ENCODE measurements at places on chromosomes 7 and 10. TPM values are rescaled to one million over a fixed set of nuclear protein-coding genes. Genes with fewer than 3 reads are reported as not detected.
A peak's percentile ranks its signal among the peaks of the same experiment; 100 is the strongest.

DNA sequence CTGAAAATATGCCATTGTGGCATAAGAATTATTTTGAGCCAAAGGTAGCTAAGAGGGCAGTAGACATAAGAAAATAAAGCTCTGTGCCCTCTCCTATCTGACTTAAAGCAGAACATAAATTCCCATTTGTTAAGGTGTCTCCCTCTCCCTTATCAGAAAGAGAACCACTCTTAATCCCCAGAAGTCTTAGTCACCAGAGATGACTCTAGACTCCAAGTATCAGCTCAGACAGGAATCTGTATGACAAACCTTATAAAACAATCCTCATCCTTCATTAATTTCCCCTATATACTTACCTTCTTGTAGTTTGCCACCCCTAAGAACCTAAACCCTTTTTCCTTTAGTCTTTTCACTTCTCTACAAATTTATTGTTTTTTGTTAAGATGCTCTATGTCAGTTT, 21.8 kb upstream of the PIP4K2A start:
- H3K27me3 ChIP-seq, result no peaks in the 10 kb centered on the region
- peaks cover 3% of the 10 kb centered on the region for H3K4me1 ChIP-seq
- H3K27ac ChIP-seq, result no peak overlapping the region
- no peak for DNase-seq
- H3K4me3 ChIP-seq, result no peak overlapping the region

DNA sequence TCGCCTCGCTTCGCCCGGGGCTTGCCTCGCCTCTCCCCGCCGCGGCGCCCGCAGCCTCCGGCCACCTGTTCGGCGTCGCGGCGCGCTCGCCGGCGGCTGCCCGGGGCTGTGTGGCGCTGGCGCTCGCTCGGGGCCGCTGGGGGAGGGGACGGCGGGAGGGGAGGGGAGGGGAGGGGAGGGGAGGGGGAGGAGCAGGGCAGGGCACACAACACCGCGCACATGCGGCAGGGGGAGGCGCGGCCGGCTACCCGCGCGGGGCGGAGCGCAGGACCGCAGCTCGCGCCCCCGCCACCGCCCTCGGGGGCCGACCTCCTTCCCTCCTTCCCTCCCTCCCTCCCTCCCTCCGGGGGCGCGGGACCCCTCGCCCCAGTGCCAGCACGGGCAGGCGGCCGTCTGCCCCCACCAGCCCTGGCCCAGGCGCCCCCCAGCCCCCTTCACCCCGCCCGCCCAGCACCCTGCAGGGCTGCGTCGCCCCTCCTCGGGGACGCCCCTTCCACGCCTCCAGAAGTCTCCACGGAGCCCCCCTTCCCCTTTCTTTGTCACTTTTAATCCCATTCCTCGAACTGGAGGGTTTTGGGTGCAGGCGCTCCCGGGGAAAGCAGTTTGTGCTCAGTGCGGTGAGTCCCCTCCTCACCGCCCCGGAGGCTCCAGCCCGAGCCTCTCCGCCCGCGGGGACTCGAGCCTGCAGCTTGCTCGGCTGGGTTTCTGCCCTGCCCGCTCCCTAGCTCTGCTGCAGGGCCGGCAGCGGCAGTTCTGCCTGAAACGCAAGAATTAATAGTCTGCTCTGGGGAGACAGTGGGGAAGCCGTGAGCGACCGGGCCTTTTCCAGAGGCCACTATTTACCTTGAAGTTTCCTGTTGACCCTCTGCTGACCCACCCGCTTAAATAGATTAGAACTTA, at the start of gene PARD3:
Gene PARD3 (minus strand): TSS at position 112 of the 900 bp plus-strand sequence. CDS start 301 bp downstream, outside the sequence.
- peak within 1 kb of the TSS; percentile 31 for H3K27ac ChIP-seq
- peak; percentile 65 for DNase-seq
- peaks cover 15% of the 10 kb centered on the region for H3K27me3 ChIP-seq

- no peak for DNase-seq
- H3K4me1 ChIP-seq, result peaks cover 25% of the 10 kb centered on the region
- H3K27ac ChIP-seq, result no peak overlapping the region
These were observed 36.7 kb downstream of the VOPP1 start for GRCh38 chr7:55535617-55536016.

GRCh38 chr10:85655411-85655810, 711.2 kb downstream of the GRID1 start:
- no peak overlapping the region for H3K27ac ChIP-seq
- H3K36me3 ChIP-seq, result no peaks in the 10 kb centered on the region
- no peaks in the 10 kb centered on the region for H3K27me3 ChIP-seq
- DNase-seq, result no peak
- H3K4me1 ChIP-seq, result no peaks in the 10 kb centered on the region
- H3K4me3 ChIP-seq, result no peak overlapping the region

- H3K27ac ChIP-seq, result no peak overlapping the region
- H3K4me3 ChIP-seq, result peak overlapping the region; percentile 33
- DNase-seq, result no peak
- H3K27me3 ChIP-seq, result peaks cover 7% of the 10 kb centered on the region
- peaks cover 13% of the 10 kb centered on the region for H3K4me1 ChIP-seq
- peaks cover 60% of the 10 kb centered on the region for H3K36me3 ChIP-seq
These were observed 51.5 kb downstream of the WDR37 start for GRCh38 chr10:1107679-1108078.

DNA sequence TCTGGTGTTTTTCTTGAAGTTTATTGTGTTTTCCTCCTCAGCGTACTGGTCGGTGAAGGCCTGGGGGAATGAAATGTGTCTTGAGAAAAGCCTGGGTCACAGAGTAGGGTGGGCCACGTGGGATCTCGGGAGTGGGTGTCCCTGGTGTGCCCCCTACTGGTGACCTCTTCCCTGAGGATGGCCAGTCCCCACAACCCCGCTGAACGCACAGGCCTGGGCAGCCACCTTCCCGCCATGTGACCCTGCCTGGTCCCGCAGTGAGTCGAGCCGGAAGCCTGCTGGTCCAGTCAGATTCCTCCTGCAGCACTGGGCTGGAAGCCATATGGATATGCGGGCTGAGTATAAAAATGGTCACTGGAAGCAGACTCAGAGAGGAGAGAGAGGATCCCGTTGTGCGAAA, 52.9 kb upstream of the GNA12 start:
- peaks cover 5% of the 10 kb centered on the region for H3K27me3 ChIP-seq
- no peak overlapping the region for H3K4me3 ChIP-seq
- no peak overlapping the region for H3K27ac ChIP-seq

DNA sequence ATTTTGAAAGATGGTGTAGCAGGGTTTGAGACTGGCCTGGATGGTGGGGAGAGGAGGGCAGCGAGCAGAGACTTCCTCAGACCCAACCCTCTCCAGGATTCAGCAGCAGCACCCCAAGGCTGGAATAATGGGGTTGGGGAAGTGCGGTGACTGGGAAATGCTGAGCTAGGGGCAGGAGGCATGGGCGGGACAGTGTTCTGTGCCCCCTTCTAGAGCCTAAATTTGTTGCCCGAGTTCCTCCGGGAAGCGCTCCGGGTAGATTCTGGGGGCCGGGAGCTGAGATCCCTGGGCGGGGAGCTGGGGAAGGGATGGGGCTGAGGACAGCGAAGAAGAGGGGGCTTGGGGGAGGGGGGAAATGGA, at the start of gene CHAT:
Gene CHAT (plus strand): TSS at position 156 of the 360 bp plus-strand sequence. CDS start 153 bp downstream, at position 309.
- peak within 1 kb of the TSS; percentile 79 for H3K4me3 ChIP-seq
- no peak within 1 kb of the TSS for H3K27ac ChIP-seq
- H3K27me3 ChIP-seq, result peaks cover 47% of the 10 kb centered on the region
- H3K36me3 ChIP-seq, result no peaks in the 10 kb centered on the region
- H3K4me1 ChIP-seq, result peaks cover 19% of the 10 kb centered on the region
- DNase-seq, result no peak

INHBA gene
- 0.08 TPM for total RNA-seq

- no peaks in the 10 kb centered on the region for H3K4me1 ChIP-seq
- no peaks in the 10 kb centered on the region for H3K36me3 ChIP-seq
- no peak for DNase-seq
- no peaks in the 10 kb centered on the region for H3K27me3 ChIP-seq
These were observed at the start of gene TAS2R41 for GRCh38 chr7:143477501-143478150. Gene TAS2R41, plus strand, starts transcription at chr7:143477873. Its CDS starts 0 bp downstream, at chr7:143477873.

GRCh38 chr10:114825513-114826253, 4.1 kb downstream of the FHIP2A start:
- H3K4me1 ChIP-seq, result peaks cover 39% of the 10 kb centered on the region
- peaks cover 12% of the 10 kb centered on the region for H3K27me3 ChIP-seq
- H3K27ac ChIP-seq, result peak overlapping the region; percentile 25
- DNase-seq, result no peak
- peaks cover 26% of the 10 kb centered on the region for H3K36me3 ChIP-seq
- H3K4me3 ChIP-seq, result peak overlapping the region; percentile 22

DNA sequence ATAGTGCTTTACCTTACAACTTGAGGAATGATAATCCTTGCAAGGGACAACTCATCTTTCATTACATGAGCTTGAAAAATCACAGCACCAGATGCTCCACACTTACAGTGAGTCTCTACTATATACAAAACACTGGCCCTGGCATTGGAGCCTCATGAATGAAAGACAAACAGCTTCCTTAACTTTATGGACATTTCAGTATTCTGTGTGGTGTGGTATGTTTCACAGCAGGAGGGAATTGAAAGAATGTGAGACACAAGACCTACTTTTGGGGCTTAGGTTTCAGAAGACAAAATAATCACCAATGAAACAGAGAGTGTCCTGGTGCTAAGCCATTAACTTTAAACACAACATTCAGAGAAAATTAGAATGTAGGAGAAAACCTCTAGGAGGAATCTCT, 1249.6 kb downstream of the XPNPEP1 start:
- H3K27me3 ChIP-seq, result no peaks in the 10 kb centered on the region
- H3K4me3 ChIP-seq, result no peak overlapping the region
- no peak for DNase-seq

DNA sequence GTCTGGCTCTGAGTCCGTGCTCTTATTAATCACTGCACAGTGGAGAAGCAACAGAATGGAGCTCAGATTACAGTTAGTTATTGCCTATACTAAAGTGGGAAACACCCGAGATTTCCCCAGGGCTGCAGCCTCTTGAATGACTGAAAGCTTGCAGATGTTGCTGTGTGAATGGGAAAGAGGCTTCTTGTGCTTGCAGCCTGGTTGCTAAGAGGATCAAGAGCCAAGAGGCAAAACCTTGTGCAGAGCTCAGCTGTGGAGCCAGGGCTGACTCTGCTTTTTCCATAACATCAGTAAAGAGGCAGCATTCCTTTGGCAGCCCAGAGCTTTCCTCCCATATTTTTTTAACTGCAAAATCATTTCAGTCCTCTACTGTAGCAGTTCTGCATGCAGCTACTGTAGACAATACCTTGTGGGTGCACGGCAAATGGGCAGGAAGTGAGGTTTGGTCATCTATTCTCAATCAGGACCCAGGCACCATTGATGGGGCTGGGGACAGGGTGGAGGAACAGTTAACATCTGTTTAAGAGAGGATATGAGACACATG, 86.5 kb downstream of the RALA start:
- DNase-seq, result no peak
- H3K4me1 ChIP-seq, result peaks cover 11% of the 10 kb centered on the region
- H3K4me3 ChIP-seq, result no peak overlapping the region
- peak overlapping the region; percentile 5 for H3K27ac ChIP-seq
- H3K36me3 ChIP-seq, result peaks cover 16% of the 10 kb centered on the region
- peaks cover 5% of the 10 kb centered on the region for H3K27me3 ChIP-seq

DNA sequence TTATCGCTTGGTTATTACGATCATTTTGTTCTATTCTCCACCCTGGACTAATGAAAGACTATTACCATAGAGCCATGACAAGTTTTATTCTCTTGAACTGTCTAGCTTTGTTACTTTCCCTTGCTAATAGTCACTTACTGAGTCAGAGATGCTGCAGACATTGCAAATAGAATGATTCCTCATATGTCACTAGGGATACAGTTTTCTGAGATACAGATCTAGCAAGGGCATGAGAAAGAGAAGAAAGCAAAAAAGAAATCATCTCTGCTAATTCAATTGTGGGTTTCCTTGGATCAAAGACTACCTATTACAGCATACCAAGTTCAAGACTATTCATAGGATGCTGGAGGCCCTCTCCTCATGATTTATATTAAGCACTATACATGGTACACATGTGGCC, 204.3 kb downstream of the MBL2 start:
- no peaks in the 10 kb centered on the region for H3K27me3 ChIP-seq
- H3K4me1 ChIP-seq, result peaks cover under 1% of the 10 kb centered on the region
- no peak overlapping the region for H3K4me3 ChIP-seq

- peaks cover 14% of the 10 kb centered on the region for H3K36me3 ChIP-seq
- H3K4me3 ChIP-seq, result no peak overlapping the region
- H3K27me3 ChIP-seq, result peaks cover 7% of the 10 kb centered on the region
- no peak overlapping the region for H3K27ac ChIP-seq
These were observed 930.6 kb upstream of the ZNF722 start for GRCh38 chr7:63067897-63068585.

- H3K4me1 ChIP-seq, result no peaks in the 10 kb centered on the region
- H3K4me3 ChIP-seq, result no peak overlapping the region
- no peak overlapping the region for H3K27ac ChIP-seq
- no peaks in the 10 kb centered on the region for H3K27me3 ChIP-seq
- H3K36me3 ChIP-seq, result peaks cover 6% of the 10 kb centered on the region
These were observed 655.9 kb downstream of the SDK1 start for GRCh38 chr7:3956949-3957348.

EGR2 gene
- 1.2 TPM for total RNA-seq

LIPN gene
- total RNA-seq, result not detected

TAS2R41 gene
- total RNA-seq, result not detected

DNA sequence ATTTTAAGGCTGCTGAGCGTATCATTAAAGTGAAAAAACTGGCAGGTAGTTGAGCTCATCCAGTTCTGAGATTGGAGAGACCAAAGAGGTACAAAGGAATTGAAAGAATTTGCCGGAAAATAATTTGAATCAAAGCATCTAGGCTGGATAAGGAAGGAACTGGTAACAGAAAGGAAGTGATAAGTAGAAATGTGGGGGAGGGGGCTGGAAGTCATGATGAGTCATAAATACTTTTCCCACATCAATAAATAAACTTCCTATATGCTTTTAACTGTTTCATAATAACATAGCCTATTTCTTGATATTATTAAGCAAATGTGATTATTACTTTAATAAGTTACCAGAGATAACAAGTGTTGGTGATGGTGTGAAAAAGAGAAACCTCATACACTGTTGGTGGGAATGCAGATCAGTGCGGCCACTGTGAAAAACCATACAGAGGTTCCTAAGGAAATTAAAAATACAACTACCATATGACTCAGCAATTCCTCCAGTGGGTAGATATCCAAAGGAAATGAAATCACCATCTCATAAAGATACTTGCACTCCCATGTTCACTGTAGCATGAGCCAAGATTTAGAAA, 27.0 kb downstream of the ZNF438 start:
- H3K4me3 ChIP-seq, result no peak overlapping the region
- H3K27ac ChIP-seq, result peak overlapping the region; percentile 62
- peaks cover 14% of the 10 kb centered on the region for H3K4me1 ChIP-seq
- H3K36me3 ChIP-seq, result no peaks in the 10 kb centered on the region
- no peaks in the 10 kb centered on the region for H3K27me3 ChIP-seq

DNA sequence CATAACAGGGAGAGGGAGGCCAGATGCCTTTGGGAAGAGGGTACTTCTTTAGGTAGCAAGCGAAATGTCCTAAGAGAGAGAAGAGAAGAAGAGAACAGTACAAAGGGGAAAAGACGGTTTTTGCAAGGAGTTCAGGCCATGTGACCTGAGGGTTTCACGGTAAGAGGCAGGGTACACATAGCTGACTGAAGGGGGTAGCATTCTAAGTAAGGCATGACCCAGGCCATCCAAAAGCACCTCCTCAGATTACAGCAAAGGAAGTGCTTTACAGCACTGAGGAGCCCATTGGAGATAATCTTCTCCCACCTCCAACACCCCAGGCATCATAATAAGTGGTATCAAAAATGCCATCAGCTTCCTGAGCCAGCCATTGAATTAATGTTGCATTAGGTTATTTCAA, 258.2 kb upstream of the NPY start:
- no peak overlapping the region for H3K27ac ChIP-seq
- no peaks in the 10 kb centered on the region for H3K27me3 ChIP-seq
- DNase-seq, result no peak

- no peaks in the 10 kb centered on the region for H3K36me3 ChIP-seq
- H3K27me3 ChIP-seq, result no peaks in the 10 kb centered on the region
- no peaks in the 10 kb centered on the region for H3K4me1 ChIP-seq
These were observed 259.4 kb upstream of the SORCS1 start for GRCh38 chr10:107423903-107424302.

PALD1 gene
- 166 TPM for total RNA-seq

Data from endothelial cell (in vitro differentiated cells).